NCI-H1092 (cell line): ENCODE measurements at places on chromosomes 16 and 17.

- DNase-seq, result no peak
Observed at GRCh38 chr16:63978240-63978639, 1143.6 kb downstream of the CDH11 start.

DNA sequence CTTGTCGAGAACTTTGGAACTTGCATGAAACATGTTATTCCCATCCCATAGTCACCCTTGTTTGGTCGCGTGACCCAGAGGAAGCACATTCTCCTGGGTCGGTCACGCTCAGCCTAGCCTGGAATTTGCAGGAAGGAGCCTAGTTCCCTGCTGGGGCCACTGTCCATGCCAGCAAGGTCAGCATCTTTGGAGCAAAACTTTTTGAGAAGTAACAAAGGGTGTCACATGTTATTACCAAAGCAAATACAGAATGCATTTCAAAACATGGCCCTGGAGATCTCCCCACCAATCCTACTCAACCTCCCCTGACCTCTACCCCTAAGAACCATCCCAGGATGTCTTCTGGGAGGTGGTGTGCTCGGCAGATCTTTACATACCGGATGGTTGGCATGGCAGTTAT, 26.2 kb upstream of the IRF8 start:
- no peak for DNase-seq

- DNase-seq, result no peak
Observed at GRCh38 chr17:19713901-19714361, 2.5 kb downstream of the SLC47A2 start.

DNA sequence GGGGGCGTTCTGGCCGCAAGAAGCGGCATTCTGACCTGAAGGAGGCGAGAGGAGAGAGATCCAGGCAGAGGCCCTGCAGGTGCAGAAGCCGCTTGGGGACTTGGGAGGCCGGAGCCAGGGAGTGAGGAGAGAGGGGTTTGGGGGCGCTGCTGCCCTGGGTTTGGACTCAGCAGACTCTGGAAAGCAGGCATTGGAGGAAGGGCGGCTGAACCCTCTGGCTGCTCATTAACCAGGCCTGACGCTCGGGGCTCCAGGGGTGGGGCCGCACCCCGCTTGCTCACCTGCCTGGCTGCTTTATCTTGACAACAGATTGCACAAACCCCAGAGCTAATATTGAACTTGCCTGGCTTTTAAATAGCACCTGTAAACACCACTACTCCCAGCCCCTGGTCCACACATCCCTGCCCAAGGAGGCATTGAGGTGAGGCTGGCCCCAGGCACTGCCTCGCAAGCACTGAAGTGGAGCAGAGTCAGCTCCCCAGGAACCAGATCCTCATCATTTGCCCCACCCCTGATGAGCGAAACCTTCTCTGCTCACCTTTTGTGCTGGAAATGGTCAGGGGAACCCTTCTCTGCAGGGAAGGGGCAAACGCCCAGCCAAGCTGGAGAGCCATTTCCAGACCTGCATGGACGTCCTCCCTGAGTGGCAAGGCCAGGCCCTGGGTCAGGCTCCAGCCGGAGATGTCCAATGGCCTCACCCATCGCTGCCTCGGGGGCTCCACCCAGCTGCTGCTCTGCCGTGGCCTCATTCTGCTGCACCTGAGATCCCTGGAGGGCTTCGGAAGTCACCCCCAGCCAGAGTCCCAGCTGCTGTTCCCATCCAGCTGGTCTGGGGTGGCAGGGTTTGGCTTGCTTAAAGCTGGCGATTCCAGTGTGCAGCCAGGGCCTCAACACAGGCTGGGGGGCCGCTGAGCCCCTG, 190.2 kb upstream of the GSE1 start:
- DNase-seq, result no peak

DNA sequence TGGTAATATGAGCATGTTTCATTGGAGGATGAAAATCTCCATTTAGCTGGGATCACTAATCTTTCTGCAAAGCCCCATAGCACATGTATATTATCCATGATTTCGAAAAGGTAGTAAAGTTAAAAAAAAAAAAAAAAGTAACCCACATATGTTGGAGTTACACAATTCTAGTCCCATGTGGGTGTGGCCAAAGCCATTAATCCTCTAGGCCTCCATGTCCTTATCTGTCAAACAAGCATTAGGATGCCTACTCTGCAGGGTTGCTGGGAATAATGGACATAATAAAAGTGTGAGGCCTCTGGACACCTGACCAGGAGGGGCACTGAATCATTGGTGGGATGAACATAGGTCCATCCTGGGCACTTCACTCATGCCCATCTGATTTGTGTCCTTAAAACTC, 29.2 kb upstream of the VAT1L start:
- DNase-seq, result no peak

DNA sequence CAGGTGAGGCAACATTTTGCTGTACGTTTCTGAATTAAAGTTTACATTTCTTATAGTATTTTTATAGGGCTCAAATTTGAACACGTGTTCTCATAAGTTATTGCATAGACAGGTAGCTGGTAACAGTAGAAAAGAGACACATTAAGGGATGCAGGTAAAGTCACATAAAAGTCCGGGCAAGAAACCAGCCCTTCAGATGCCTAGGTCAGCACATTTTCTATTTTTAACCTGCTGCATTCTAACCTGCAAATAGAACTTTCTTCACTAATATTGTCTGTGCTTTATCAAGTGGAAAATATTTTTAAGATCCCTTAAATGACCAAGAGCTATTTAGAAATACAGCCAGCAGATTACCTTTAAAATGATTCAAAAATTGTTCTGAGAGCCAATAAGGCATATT, 307.4 kb upstream of the AXIN2 start:
- no peak for DNase-seq

GRCh38 chr17:8695241-8695640, 49.4 kb downstream of the CCDC42 start:
- no peak for DNase-seq

- DNase-seq, result no peak
Observed at GRCh38 chr17:81900181-81900820, 1.7 kb upstream of the NPB start.

GRCh38 chr16:30602616-30603277, 7.4 kb downstream of the ZNF689 start:
- no peak for DNase-seq

- no peak for DNase-seq
Observed at GRCh38 chr17:79205688-79206205, 131.1 kb downstream of the ENGASE start.

- DNase-seq, result peak; percentile 53
Observed at GRCh38 chr17:17506893-17507464, 10.8 kb upstream of the RASD1 start.

GRCh38 chr17:10879190-10879836, 41.4 kb upstream of the PIRT start:
- DNase-seq, result no peak

GRCh38 chr17:29682987-29683386, 60.3 kb upstream of the CORO6 start:
- no peak for DNase-seq

DNA sequence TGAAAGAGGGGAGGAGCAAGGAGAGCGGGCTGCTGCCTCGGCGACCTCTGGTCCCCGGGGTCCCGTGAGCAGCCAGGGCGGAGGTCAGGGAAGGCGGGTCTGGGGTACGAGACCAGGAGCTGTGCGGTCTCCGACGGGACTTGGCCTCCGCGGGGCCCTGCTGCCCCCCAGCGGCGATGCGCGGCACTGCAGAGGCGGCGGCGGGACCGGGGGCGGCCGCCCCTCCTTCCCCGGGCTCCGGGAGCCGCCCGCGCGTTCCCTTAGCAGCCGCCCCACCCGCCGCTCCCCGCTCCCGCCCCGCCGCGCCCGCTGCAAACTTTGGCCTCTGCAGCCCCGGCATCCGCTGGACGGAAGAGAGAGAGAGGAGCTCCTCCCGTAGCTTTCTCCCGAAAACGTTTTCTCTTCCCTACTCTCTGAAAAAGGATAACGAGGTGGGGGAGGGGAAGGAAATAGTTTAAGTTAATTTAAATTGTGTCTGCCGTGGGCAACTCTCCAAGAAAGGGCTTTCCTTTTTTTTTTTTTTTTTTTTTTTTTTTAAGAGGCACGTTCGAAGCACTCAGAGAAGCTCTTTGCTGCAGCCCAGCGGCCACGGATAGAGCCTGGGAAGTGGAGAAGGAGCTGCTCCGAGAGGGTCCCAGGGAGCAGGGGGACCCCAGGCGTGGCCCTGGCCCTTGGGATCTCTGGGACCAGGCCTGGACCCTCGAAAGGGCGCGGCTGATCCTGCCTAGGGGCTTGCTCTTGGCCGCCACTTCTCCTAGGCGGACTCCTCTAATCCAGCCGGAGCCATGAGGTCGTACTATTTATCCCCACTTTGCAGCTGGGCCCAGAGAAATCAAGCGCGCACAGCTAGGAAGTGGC, 43.2 kb downstream of the C16orf82 start:
- peak; percentile 36 for DNase-seq

DNA sequence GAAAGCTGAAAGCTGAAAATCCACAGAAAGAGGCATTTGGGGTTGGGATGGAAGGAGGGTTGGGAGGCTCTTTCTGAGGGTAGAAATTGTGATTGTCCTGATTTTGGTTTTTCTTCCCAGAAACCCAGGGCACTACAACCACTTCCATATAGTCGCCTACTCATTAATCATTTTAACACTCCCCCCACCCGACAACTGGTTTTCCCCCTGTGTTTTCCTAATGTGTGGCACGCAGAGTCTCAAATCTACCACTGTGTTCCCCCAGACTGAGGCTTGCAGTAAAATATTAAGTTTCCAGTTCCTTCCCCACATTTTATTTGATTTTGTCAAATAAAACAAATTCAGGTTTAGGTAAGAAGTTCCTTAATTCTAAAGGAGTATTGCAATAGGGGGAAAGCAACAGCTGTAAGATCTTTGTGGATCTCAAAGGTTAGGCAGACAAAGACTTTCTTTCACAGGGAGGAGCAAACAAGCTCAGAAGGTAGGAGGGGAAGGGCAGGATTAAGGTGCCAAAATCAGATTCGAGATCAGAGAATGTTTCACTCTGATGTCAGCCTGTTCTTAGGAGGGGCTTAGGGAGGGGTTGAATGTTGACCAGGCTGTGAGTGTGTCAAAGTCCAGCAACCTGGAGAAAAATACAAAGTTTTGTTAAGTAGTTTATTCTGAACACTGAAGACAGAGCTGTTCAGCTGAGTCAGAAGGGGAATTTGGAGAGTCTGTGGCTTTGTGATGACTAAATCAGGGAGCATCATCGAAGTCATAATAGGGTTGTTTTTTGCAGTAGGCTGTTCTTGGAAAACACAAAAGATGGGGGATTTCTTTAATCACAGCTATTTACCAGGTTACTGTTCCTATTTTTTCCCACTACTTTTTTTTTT, 3.6 kb downstream of the ZNF267 start:
- DNase-seq, result no peak

DNA sequence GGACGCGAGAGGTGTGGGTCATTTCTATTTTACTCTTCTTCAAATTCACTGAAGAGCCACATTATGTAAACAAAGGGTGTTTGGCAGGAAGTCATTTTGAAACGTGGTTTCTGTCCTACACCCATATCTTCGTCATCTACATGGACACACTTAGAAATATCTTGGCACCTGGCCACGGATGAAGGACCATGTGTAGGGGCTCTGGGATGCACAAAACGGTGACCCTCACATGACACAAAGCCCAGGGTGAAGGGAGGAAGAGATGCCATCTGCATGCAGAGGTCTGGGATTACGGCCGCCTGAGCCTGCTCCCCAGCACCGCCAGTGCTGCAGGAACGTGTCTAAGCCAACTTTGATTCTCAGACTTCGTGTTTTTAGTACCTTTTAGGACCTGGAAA, 130.2 kb upstream of the CHMP6 start:
- no peak for DNase-seq

DNA sequence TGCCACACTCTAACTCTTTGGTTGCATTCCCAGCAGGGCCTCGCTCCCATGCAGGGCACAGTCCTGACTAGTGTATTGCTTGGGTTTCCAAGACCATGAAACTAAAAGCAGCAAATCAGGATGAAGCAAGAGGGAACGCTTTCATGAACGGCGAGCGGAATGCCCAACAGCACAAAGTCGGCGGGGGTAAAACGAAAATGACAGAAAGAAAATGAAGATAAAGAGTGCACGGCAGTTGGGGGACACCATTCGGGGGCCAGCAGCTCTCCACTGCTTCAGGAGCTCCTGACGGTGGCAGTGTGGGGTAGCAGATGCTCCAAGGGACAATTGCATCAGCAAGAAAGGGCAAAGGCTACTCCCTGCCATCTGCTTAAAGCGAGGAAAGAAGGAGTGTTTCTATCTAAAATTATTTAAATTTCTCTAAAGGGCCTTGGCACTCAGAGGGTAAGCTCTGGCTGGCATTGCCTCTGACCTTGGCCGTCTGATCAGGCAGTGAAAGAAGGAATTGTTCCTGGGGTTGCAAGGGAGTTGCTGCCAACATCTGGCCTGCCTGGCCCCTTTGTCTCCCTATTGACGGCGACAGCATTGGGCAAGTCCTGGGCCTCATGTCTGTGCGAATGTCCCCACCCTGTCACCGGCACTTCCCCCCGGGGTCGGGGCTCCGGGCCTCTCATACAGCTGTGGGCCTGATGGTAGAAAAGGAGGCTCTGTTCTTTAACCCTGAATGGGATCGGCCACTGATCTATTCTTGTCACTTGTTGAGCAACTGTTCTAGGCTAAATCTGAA, 138.2 kb downstream of the CMIP start:
- no peak for DNase-seq

- DNase-seq, result no peak
Observed at GRCh38 chr16:89706518-89707260, 5.2 kb upstream of the SPATA2L start.

DNA sequence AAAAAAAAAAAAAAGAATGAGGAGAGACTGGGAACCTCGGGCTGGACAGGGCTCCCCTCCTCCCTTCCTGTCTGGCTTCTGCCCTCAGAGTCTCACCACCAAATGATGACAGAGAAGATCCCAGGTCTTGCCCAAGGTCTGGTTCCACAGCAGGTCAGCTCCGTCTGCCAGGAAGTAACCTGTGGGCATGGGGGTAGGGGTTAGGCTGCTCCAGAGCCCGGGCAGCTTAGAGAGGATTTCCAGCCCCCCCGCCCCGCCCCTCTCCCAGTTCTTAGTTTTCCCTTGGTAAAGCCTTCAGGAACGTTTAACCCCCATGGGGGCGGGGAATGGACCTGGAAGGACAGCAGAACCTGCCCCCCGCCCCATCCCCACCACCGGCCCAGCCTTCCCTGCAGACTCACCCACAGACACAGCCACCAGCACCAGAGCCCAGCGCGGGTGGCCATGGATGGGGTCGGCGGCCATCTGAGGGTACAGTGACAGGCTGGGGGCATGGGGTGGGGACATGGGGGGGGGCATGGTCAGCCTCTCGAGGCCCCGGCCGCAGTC, 700 bp downstream of the TLCD2 start:
- no peak for DNase-seq

DNA sequence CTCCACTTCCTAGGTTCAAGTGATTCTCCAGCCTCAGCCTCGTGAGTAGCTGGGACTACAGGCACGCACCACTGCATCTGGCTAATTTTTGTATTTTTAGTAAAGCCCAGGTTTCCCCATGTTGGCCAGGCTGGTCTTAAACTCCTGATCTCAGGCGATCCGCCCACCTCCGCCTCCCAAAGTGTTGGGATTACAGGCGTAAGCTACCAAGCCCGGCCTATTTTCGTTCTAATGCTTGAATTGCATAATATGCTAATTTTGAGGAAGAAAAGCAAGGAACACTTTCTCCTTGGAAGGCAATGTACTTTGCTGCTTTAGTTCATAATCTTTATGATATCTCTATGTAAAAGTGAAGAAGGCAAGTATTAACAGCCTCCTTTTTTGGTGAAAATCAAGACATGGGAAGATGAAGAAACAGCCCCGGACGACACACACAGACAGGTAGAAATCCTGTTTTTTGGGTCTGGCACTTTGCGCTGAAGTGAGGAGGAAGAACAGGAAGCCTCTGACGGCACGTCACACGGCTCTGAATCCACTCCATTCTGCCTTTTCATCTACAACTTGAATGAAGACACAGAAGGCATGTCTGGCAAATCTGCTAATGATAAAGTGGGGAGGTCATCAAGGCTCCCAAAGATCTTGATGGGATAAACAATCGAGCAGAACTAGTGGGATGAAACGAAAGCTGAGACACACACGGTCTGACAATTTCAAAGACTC, 24.9 kb downstream of the VPS53 start:
- DNase-seq, result no peak
